ENCODE measurements at places on chromosomes 2 and 18.

GRCh38 chr2:29634916-29635315, 286.5 kb downstream of the ALK start:
- no peak for DNase-seq

DNA sequence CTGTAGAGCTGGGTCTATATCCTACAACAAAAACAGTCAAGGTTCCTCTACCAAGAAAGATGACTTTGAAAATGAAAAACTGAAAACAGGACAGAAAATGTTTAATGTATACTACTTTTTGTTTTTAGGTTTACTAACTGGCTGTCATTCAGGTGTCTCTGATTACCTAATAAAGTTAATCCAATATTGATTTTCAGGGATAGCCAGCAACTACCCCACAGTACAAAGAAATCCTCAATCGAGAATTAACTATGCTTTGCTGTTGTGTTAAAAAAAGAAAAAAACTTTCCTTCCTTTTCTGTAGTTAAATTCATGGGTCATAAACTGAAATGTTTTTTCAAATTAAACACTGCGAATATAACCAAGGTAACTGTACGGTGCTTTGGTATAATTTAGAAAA, 45.8 kb downstream of the TTR start:
- DNase-seq, result no peak

DNA sequence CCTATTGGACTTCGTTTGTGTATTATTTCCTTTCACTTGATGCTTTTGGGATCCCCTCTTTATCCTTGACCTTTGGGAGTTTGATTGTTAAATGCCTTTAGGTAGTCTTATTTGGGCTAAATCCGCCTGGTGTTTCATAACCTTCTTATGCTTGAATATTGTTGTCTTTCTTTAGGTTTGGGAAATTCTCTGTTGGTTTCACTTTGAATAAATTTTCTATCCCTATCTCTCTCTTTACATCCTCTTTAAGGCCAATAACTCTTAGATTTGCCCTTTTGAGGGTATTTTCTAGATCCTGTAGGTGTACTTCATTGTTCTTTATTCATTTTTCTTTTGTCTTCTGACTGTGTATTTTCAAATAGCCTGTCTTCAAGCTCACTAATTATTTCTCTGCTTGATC, 354.7 kb downstream of the PARD3B start:
- DNase-seq, result no peak

- no peak for DNase-seq
These were observed 210.1 kb upstream of the STON1 start for GRCh38 chr2:48319863-48320262.

DNA sequence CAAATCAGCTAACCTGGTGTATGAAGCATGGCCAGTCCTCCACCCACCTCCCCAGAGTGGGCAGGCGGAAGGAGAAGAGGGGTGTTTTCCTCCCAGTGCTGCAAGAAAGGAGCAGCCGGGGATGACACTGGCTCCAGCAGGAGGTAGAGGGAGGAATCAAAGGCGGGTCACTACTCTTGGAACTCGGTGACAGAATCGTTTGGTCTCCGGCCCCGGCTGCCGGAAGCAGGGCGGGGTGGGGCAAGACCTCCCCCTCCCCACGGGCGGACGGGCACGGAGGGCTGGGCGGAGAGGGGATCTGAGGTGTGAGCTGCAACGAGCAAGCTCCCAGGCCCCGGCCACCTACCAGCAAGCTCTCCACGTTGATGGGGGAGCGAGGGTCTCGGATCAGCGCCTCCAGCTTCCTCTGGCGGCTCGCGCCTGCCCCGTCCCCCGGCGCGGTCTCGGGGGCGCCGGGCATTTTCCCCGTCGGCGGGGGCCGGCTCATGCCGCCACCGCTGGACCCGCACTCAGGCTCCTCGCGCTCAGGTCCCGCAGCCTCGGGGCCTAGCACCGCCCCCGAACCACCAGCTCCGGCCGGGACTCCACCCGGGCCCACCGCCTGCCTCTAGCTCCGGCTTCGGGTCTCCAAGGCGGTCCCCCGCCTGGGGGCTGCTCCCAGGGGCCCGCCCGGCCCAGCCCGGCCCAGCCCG, 640 bp downstream of the ROCK2 start:
- peak; percentile 53 for DNase-seq

- DNase-seq, result peak; percentile 18
These were observed 106.9 kb downstream of the FARSB start for GRCh38 chr2:222548992-222549391.

DNA sequence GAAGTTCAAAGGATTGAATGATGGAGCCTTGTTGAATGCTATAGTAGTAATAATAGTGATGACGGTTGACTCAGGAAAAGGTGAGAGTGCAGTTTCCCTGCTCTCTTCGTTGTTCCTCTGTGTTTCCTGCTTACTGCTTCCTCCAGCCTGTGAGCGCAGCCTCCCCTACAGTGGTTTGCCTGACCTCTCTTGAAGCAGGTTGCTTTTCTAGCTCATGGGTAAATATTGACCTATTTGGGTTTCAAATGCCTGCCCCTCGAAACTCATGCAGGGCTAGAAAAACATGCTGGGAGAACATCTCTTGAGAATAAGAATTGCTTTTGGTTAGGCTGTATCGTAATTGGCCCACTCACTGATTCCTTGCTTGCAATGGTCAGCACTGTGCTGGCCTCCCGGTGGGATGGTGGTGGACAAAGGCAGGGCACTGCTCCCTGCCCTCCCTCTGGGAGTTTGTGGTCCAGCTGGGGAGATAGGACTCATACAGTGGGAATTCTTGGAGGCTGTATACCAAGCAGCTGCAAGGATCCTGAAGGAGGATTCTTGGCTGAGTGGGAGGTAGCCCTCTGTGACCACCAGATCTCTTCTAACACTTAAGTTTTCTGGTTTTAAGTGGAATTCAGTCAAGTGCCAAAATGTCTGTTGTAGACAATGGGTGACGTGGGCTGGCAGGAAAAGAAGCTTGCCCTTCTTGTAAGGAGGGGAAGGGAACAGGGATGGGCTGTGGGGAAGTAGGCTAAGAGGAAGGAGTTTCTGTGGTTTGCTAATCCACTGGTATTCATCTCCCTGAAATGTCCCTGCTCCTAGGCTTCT, 5.4 kb upstream of the RNF181 start:
- DNase-seq, result no peak
